ENCODE measurements at places on chromosomes 5 and 9. TPM values are rescaled to one million over a fixed set of nuclear protein-coding genes. Genes with fewer than 3 reads are reported as not detected.

ACOT12 gene
- total RNA-seq: not detected

ADRB2 gene
- 1.1 TPM for total RNA-seq

GLRA1 gene
- not detected for total RNA-seq

RBM27 gene
- 31.5 TPM for total RNA-seq

NINJ1 gene
- 35.1 TPM for total RNA-seq
